ENCODE measurements at places on chromosomes 2 and 18.

DNA sequence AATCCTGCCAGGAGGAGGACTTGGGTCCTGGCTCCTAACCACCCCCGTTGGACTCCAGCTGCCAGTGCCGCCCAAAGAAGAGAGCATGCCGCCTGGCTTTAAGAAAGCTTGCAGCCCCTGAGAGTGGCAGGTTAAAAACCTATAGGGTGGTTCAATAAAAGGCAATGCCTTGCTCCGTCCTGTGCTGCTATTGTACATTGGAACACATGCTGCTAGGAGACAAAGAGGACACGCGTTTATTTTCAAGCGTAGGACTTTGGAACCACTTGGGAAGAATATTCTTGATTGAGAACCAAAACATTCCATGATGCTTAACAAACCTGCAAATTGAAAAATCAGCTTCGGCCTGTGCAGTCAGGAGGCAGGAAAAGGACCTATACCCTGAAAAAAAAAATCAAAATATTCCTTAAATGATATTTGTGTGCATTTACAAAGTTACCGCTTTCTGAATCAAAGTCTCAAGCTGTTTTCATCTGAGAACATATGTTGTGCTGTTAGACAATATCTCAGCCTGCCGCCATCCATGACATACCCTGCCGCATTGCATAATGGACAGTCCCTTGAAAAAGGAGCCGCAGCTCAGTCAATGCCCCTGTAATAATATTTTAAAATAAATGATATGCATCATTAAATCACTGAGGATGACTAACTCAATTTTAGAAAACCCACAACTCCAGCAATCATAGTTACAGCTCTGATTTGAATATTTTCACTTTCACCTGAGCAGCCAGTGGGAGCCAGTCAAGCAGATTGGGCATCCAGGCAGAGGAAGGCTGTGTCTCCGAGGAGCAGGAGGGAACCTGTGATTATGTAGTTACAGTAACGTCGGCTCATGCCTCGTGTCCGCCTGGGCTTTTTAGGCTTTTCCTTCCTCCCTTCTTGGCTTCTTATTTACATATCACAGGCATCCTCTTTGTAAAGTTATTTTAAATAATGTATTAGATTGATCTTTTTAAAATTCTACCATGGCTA, 805.6 kb upstream of the FANCL start:
- DNase-seq: no peak

DNA sequence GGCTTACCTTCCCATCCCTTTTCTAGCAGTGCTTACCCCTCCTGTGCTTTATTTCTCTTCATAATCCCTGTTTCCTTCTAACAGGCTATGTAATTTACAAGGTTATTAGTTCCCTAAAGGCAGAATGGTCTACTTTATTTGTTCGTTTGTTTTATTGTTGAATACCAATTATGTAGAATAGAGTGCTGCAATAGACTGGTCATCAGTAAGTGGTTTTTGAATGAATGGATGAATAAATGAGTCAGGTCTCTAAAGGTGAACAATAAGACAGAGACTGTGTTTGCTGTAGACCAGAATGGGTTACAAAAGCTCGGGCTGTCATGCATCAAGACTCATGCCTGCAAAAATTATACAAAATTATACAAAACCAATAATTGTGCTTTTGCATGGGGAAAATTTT, 332.0 kb downstream of the IRS1 start:
- no peak for DNase-seq

DNA sequence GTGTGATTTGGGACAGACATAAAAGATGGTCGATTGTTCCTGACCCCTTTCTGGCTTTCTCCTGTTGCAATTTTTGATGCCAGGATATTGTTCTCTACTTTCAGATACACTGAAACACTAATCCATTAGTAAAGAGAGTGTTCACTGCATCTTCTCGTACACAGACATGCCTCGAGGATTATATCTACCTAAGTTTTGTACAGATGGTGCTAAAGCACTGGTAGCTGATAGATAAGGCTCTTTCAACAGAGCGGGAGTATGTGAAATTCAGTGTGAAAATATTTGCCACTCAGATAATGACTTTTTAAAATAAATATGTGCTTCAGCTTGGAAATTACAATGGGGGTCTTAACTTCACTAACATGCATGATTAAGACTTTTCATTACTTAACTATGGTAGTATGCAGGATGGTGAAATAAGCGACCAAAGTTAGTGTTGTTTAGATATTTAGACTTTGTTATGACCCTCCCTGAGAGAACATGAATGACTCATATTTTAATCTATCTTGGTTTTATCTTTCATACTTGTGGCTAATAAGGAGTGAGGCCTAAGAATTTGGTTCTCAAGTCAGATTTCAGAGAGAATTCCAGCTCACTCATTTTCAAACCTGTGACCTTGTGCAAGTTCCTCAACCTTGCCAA, 474.9 kb downstream of the NRXN1 start:
- peak; percentile 55 for DNase-seq

- DNase-seq: peak; percentile 60
Measured at GRCh38 chr2:182372661-182373060, 54.2 kb downstream of the PDE1A start.

- peak; percentile 46 for DNase-seq
Measured at GRCh38 chr18:56200381-56200911, 437.9 kb downstream of the TXNL1 start.

- no peak for DNase-seq
Measured at GRCh38 chr2:55896633-55897032, 26.9 kb downstream of the EFEMP1 start.

Data from fibroblast of skin of left quadriceps (primary cell).